ENCODE measurements at places on chromosomes 5 and 9.

DNA sequence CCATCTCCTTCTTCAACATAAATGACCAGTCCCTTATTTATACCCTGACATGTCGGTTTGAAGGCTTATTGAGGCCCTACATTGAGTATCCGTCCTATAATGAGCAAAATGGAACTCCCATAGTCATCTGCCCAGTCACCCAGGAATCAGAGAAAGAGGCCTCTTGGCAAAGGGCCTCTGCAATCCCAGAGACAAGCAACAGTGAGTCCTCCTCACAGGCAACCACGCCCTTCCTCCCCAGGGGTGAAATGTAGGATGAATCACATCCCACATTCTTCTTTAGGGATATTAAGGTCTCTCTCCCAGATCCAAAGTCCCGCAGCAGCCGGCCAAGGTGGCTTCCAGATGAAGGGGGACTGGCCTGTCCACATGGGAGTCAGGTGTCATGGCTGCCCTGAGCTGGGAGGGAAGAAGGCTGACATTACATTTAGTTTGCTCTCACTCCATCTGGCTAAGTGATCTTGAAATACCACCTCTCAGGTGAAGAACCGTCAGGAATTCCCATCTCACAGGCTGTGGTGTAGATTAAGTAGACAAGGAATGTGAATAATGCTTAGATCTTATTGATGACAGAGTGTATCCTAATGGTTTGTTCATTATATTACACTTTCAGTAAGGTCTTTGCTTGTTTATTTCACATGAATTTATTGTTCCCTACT is 38.2 kb upstream of the BTNL3 start:
- DNase-seq, result no peak

GRCh38 chr5:24749701-24750100 is 104.9 kb upstream of the CDH10 start:
- DNase-seq, result no peak

DNA sequence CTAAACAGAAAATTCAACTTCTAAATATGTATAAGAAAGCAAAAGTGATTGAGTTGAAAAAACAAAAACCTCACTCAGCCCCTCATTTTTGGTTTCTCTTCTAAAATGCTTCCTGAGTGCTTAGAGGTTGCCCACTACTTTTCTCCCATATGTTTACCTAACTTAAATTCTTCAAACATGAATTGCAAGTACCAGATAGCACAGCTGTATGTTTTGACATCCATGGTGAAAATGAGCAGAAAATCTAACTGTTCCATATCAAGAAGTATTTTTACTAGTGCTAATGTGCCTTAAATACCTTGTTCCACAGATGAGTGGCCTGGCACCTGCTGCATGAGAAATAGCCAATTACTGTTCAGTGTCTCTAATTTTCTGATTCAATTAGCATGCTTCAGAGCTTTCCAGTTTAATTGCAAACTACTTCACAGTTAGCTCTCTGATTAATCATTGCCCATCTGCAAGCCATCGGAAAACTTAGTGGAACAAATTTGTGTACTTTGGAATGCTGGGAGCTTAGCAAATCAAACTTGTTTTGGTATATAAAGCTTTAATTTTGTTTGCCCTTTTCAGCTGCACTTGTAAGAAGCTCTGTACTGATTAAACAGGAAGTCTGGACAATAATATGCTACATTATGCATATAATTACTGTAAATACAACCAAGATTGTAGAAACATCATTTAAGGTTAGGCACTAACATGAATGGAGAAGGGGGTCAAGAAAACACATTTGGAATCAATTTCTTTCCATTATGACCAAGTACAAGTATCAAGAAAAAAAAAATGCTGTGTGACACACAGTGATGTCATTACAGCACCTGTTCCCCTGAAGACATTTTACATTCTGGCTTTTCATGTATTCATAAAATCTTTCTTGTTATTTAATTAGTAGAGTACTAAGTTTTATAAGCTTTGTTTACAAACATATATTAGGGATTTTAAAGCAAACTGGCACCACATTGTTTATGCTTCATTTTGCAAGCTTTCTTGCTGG is 65.6 kb downstream of the POU5F2 start:
- DNase-seq, result no peak

DNA sequence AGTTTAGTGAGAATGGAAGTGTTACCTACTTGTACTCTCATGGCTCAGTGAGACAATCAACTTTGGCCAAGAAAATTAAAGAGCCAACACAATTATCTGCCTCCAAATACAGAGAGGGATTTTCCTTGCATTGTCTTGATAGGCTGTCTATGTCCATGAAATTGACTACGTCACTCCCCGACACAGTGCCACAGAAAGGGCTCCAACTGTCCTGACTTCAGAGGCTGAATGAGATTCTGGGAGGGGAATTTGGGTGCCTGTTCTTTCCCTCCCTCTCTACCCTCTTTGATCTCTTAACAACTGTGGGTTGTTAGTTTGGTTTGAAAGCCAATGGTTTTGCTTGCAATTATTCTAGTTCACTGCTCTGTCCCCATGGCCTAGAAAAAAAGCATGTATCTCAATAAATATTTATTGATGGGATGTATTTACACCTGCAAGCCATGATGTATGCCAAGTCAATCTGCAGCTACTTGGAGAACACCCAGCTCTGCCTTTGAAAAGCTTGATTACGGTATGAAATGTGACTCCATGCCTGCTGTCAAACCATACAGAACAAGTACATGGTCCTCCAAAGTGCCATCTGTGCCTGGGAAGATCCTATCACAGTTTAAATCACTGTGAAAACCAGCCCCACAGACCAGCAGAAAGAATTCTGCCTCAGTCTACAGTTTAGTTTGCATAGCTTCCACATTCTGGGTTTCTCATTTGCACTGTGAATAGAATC is 37.3 kb downstream of the CAPSL start:
- no peak for DNase-seq

DNA sequence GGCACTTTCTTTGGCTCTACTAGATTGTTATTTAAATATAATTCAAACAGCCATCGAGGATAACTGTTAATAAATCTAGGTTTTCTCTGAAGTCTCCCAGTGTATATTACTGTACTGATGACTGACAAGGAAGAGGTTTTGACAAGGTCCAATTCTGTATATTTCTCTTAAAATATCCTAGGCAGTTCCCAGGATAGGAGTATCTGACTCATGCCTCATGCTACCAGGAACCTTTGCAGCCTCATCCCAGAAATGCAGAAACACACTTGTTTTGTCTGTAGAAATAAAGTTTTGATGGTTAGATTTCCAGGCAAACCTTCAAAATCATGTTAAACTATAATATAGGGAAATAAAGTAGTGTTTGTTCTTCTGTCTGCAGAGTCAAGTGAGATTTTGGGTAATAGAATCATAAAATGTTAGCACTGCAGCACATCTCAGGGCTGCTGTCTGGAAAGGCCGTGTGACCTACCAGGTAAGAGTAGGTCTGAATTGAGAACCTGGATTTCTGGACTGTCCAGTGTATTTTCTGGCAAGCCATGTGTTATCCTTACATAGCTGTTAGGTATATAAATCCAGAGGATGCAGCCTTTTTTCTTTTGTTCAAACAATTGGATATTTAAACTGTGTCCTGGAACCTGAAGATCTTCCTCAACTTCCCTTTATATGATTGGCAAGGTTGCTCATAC is 8.3 kb downstream of the UBE2D2 start:
- no peak for DNase-seq

DNA sequence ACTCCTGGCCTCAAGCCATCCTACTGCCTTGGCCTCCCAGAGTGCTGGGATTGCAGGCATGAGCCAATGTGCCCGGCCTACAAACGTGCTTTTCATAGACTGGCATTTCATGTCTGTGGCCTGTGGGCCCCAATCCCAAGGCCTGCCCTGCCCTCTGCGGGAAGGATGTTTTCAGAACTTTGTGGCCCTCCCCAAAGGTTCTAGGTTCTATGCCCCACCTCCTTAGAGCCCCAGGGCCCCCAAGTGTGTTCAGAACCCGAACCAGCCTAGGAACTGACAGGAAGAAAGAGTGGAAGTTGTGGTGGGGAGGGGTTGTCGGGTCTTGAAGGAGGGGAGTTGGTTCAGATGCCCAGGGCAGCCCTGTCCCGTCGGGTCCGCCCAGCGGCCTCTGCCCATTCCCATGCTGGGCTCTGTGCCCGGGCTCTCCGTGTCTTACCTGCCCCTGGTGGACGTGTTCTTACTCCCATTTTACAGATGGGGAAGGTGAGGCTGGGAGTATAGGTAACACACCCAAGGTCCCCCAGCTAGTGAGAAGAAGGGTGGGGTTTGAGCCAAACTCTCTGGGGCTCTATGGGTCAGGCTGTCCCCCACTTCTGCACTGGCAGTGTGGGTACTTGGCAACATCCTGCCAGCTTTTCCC is 175.8 kb upstream of the IER5L start:
- DNase-seq, result no peak

- no peak for DNase-seq
These were observed 193.7 kb downstream of the OLFM1 start for GRCh38 chr9:135281151-135281550.

DNA sequence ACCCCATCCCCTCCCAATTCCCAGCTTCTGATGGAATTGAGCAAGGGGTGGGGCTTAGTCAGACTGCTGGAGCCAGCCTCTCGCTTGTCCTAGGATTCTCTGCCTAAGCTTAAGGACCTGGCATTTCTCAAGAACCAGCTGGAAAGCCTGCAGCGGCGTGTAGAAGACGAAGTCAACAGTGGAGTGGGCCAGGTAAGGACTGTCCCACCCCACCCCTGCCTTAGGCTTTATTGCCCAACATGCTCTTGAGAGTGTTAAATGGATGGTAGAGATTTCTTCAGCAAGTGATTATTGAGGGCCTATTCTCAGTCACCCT is 1.1 kb downstream of the SLC35A4 start:
- DNase-seq, result no peak

GRCh38 chr9:7780261-7780988 is 19.2 kb downstream of the DMAC1 start:
- DNase-seq, result no peak

- no peak for DNase-seq
These were observed 6.4 kb upstream of the MEF2C start for GRCh38 chr5:88889189-88890069.

GRCh38 chr9:70506159-70506558 is 91.7 kb upstream of the KLF9 start:
- DNase-seq, result no peak

- DNase-seq, result no peak
These were observed 8.7 kb downstream of the FAM193B start for GRCh38 chr5:177545487-177546257.

DNA sequence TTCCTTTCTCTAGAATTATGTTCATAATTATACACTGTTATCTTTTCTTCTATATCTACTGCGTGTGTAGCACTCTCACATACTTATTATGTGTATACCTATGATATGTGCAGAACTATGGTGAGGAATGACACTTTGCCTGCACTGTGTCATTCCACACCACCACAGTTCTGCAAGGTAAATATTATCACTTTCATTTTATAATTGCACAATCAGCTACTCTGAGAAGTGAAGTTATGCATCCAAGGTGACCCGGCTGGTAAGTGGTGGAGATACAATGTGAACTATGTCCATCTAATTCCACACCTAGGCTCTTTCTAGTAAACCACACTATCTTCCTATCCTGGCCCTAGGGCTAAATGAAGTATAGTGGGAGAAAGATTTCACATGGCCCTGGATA is 170.1 kb upstream of the ATP10B start:
- no peak for DNase-seq

DNA sequence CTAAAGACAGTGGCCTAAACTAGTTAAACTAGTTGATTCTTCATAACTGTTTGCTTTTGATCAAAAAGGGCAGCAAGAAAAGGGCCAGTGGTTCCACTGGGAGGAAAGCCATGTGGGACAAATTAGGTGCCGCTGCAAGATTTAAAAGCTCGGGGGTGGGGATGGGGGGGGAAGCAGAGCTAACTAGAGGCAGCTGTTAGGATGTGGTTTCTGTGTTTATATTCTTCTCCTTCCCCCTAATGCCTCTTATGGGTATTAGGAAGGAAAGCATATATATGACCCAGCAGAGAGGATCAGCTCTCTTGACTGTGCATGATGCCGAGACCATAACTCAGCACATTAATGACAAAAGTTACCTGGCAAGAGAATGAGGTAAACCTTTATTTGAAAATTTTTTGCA is 65.7 kb downstream of the EFNA5 start:
- DNase-seq, result no peak

DNA sequence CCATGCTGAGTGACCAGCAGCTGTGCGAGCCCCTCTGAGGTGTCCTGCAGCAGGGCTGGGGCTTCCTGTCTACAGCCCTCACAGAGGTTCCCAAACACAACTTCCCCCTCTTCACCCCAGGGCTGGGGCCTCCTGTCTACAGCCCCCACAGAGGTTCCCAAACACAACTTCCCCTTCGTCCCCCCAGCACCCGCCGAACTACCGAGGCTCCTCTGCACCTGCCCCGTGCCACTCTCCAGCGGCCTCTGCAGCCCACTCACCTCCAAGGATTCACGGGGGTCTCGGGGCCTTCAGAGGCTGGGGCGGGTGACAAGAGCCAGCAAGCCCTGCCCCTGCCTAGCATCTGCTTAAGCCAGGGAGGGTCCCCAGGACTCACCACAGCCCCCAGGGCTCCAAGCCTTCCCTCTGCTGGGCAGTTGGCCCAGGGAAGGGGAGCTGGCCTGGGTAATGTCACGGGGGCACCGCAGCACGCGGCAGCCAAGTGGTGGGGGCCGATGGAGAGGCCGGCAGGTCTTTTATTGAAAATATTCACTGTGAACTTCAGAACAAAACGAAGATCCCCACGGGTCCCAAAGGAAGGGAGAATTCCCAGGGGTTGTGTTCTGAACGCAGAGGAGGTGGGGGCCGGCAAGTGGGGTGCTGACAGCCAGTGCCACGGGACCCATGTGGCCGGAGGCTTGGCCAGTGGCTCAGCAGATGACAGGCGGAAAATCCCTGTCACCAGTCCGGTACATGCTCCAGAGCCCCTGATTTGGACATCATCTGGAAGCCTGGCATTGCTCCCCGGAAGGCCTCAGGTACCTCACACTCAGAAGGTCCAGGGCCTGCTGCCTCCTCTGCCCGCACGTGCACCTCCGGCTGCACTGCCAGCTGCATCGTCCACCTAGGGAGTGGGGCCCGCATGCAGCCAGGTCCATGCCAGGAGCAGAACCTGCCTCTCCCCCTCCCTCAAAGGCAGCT is 125.3 kb downstream of the ADAMTS2 start:
- DNase-seq, result no peak

DNA sequence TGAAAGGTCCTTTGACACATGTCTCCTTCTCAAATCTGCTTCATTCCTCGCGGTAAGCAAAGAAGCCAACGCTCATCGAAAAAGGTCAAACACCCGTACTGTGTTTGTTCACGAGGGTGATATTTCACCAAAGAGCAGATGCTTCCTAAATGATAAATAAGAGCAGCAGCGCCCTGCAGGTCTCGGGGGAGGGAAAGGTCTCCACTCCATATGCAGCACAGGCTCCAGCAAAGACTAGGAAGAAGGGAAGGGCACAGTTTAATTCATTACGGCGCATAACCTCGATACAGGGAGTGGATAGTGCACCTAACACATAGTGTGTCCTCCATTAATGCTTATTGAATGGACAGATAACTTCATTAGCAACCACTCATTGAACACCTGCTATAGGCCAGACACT is 593.3 kb downstream of the CDK5RAP2 start:
- DNase-seq, result no peak

DNA sequence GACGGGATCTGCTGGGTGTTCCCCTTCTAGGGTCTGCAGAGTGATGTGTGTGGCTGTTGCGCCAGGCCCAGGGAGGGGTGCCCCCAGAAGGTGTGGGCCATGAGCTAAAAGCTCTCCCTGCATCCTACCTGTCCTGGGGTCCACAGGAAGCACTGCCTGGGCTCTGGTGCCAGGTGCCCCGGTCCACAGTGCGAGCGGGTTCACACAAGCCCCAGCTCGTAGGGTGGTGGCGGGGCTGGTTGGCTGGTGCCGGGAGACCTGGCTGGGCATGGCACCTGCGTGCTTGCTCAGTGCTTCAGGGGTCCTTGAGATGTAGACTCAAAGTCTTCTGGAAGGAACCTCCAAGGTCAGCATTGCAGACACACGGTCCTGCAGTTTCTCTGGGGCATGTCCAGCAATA is 25.5 kb downstream of the ASS1 start:
- DNase-seq, result no peak

All from CD4-positive, alpha-beta T cell treated with Interleukin-4 for 4 hours (primary cell).